Activated CD4-positive, alpha-beta memory T cell treated with anti-CD3 and anti-CD28 coated beads, Interleukin-2, amount 10 ng/mL, durations not matched to agents 7 days and 5 days (primary cell): ENCODE measurements at places on chromosomes 1 and 21. TPM values are rescaled to one million over a fixed set of nuclear protein-coding genes. Genes with fewer than 3 reads are reported as not detected.

CFHR3 gene
- total RNA-seq: not detected

FMO4 gene
- 1.8 TPM for total RNA-seq

ZNF695 gene
- 0.43 TPM for total RNA-seq

FAM72C gene
- total RNA-seq: 21.0 TPM

RBM34 gene
- 95.7 TPM for total RNA-seq

CLEC20A gene
- total RNA-seq: not detected

MINDY1 gene
- total RNA-seq: 19.9 TPM

DDAH1 gene
- not detected for total RNA-seq

TPTE gene
- total RNA-seq: not detected

PTPRU gene
- total RNA-seq: 0.68 TPM

IRF6 gene
- 0.25 TPM for total RNA-seq

PDZK1 gene
- not detected for total RNA-seq

BMP8A gene
- not detected for total RNA-seq

COL11A1 gene
- total RNA-seq: not detected

DEGS1 gene
- 69.5 TPM for total RNA-seq

MARK1 gene
- not detected for total RNA-seq

TDRD10 gene
- total RNA-seq: not detected

NT5C1A gene
- total RNA-seq: not detected

DNA sequence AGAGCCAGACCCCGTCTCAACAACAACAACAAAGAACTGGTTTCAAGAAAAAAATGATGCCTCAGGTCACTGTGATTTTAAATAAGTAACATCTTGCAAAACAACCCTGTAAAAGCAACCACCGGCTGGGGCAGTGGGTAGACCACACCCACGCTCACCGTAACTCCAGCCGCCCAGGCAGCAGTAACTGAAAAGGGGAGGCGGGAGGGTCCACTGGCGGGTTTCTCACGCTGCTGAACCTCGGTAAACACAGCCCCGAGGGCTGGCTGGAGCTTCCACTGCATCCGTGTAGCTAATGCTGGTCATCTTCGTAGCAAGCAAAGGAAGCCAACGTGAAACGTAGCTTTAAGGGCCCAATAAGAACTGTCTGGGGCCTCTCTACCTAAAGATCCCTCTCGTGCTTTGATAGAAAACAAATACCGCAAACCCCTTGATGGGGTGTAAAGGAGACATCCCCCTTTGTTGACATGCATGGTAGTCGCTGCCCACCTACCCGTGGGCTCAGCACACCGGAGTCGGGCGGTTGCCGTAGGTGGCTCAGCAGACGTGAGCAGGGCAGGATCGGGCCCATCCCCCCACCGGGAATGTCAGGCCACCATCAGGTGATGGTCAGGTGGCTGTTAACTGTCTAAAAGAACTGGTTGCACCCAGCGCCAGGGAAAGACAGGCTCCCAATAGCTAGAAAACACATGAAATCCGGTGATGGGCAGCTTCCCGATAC lies 4.2 kb downstream of the C1orf159 start:
- DNase-seq: no peak
- H3K4me1 ChIP-seq: peaks cover 14% of the 10 kb centered on the region
- no peaks in the 10 kb centered on the region for H3K27me3 ChIP-seq
- H3K4me3 ChIP-seq: no peak overlapping the region

- no peaks in the 10 kb centered on the region for H3K36me3 ChIP-seq
- DNase-seq: no peak
- peaks cover 7% of the 10 kb centered on the region for H3K27me3 ChIP-seq
- H3K4me1 ChIP-seq: no peaks in the 10 kb centered on the region
- no peak overlapping the region for H3K4me3 ChIP-seq
- no peak overlapping the region for H3K27ac ChIP-seq
Measured at GRCh38 chr1:231073331-231073730, 33.3 kb upstream of the FAM89A start.

- H3K4me3 ChIP-seq: no peak overlapping the region
- DNase-seq: no peak
- peaks cover 3% of the 10 kb centered on the region for H3K27me3 ChIP-seq
- no peak overlapping the region for H3K27ac ChIP-seq
Measured at GRCh38 chr1:165068741-165069140, 287.8 kb downstream of the LMX1A start.

GRCh38 chr1:24189528-24189927 lies 2.4 kb upstream of the IFNLR1 start:
- H3K27ac ChIP-seq: peak overlapping the region; percentile 94
- peaks cover 4% of the 10 kb centered on the region for H3K27me3 ChIP-seq
- no peak overlapping the region for H3K4me3 ChIP-seq
- H3K4me1 ChIP-seq: peaks cover 68% of the 10 kb centered on the region
- H3K36me3 ChIP-seq: peaks cover 16% of the 10 kb centered on the region

DNA sequence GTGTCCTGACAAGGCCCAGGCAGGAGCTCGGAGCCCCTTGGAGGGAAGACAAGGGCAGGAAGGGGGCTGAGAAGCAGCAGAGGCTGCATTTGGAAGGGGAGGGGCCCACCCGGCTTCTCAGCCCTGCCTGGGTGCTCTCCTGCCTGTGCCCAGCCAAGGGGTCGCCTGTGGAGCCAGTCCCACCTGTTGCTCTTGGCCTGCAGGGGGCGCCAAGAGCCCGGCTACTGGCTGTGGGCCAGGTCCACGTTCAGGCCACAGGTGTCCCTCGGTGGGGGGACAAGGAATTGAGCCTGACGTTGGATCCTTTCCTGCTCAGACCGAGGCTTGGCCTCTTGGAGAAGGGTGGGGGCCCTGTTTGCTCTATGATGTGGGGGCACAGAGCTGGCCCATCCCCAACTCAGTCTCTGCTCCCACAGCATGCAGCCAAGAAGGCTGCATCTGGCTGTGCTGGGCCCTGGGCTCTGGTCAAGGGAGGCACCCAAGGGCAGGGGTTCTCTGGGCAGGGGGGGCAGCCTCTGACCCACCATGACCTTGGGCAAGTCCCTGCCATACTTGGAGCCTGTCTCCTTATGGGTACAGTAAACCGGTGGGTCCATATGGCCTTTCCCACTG lies 10.9 kb downstream of the WNT4 start:
- H3K27ac ChIP-seq: no peak overlapping the region
- no peaks in the 10 kb centered on the region for H3K36me3 ChIP-seq
- H3K4me1 ChIP-seq: no peaks in the 10 kb centered on the region
- peak; percentile 62 for DNase-seq

GRCh38 chr1:63269571-63269970 lies 52.8 kb upstream of the FOXD3 start:
- no peak overlapping the region for H3K4me3 ChIP-seq
- no peaks in the 10 kb centered on the region for H3K4me1 ChIP-seq
- H3K27me3 ChIP-seq: peaks cover 3% of the 10 kb centered on the region
- no peak overlapping the region for H3K27ac ChIP-seq

GRCh38 chr1:27148591-27148990 lies 6.3 kb downstream of the SLC9A1 start:
- H3K36me3 ChIP-seq: peaks cover 16% of the 10 kb centered on the region
- H3K27me3 ChIP-seq: no peaks in the 10 kb centered on the region
- H3K4me3 ChIP-seq: no peak overlapping the region

GRCh38 chr1:21693732-21694131 lies 24.6 kb upstream of the RAP1GAP start:
- H3K4me1 ChIP-seq: peaks cover 3% of the 10 kb centered on the region
- no peak overlapping the region for H3K4me3 ChIP-seq
- H3K36me3 ChIP-seq: peaks cover 55% of the 10 kb centered on the region
- no peaks in the 10 kb centered on the region for H3K27me3 ChIP-seq

GRCh38 chr21:31283025-31283424 lies 61.0 kb downstream of the TIAM1 start:
- DNase-seq: no peak
- H3K4me3 ChIP-seq: no peak overlapping the region
- H3K27me3 ChIP-seq: no peaks in the 10 kb centered on the region
- peak overlapping the region; percentile 0 for H3K27ac ChIP-seq
- peaks cover 18% of the 10 kb centered on the region for H3K36me3 ChIP-seq
- peaks cover 27% of the 10 kb centered on the region for H3K4me1 ChIP-seq

GRCh38 chr21:42835611-42836401 lies 43.5 kb downstream of the WDR4 start:
- H3K36me3 ChIP-seq: peaks cover 6% of the 10 kb centered on the region
- DNase-seq: peak; percentile 9
- no peak overlapping the region for H3K27ac ChIP-seq
- peaks cover 4% of the 10 kb centered on the region for H3K27me3 ChIP-seq
- H3K4me3 ChIP-seq: no peak overlapping the region

DNA sequence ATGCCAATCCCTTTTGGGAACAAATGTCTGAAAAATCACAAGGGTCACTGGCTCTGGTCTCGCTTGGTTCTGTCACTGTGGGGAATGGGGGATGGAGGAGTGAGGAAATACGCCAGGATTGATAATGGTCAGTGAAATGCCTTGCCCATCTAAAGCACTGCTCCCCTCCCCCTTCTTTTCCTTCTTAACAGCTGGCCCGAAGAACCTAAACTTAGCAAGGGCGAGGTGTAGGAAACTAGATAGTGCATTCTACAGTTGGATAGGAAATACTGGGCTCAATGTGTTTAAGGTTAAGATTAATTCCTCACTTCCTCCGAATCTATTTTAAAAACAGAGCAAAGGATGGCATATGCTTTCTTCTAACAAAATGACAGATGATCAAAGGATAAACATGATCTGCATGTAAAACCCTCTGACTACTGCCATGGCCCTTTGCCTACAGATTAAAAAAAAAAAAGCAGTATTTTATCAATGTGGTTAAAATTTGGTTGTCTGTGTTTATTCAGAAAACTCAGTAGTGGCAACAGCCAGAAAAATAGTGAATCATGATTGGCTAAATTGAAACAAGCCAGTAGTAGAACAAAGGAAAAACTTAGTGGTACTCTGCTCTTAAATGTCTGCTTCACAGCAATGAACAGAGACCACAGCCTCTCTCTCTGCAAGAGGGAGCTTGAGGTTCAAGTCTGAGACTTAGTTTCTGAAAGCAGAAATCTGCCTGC lies 86.1 kb upstream of the VAV3 start:
- H3K36me3 ChIP-seq: no peaks in the 10 kb centered on the region
- no peak for DNase-seq
- peaks cover 27% of the 10 kb centered on the region for H3K4me1 ChIP-seq
- peaks cover 3% of the 10 kb centered on the region for H3K27me3 ChIP-seq

GRCh38 chr1:14759042-14759818 lies 160.7 kb downstream of the KAZN start:
- H3K27me3 ChIP-seq: no peaks in the 10 kb centered on the region
- no peaks in the 10 kb centered on the region for H3K4me1 ChIP-seq
- H3K27ac ChIP-seq: no peak overlapping the region
- H3K36me3 ChIP-seq: no peaks in the 10 kb centered on the region
- no peak for DNase-seq
- no peak overlapping the region for H3K4me3 ChIP-seq

DNA sequence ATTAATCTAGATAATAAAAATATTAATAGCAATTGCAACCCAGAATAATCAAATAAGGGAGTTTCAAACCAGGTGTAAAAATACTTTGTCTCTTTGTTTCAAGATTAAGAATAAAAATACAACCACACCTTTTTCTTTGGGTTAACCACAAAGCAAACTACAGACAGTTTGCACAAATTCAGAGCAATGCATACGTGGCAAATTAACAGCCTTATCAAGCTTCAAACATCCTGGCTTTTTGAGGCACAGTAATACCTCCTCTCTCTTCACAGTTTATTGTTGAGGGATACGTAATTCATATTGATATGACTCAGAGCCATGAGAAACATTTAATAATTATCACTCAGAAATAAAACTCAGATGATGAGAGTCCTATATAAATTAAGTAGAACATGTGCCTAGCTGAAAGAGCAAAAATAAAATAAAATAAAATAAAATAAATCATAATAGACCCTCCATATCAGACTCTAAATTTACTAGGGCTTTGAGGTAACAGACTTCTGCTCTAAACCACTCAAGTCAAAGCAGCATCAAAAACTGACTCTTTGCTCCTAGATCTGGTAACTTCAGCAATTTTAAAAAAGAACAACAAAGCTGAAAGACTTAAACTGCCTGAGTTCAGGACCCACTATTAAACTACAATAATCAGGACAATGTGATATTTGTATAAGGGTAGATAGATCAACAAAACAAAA lies 11.4 kb downstream of the EDEM3 start:
- peaks cover 66% of the 10 kb centered on the region for H3K4me1 ChIP-seq
- H3K4me3 ChIP-seq: no peak overlapping the region
- DNase-seq: no peak
- H3K36me3 ChIP-seq: peaks cover 40% of the 10 kb centered on the region
- peak overlapping the region; percentile 84 for H3K27ac ChIP-seq
- H3K27me3 ChIP-seq: no peaks in the 10 kb centered on the region

GRCh38 chr21:45087022-45087823 lies 12.8 kb downstream of the ADARB1 start:
- H3K4me3 ChIP-seq: peak overlapping the region; percentile 43
- H3K4me1 ChIP-seq: peaks cover 77% of the 10 kb centered on the region
- H3K27ac ChIP-seq: peak overlapping the region; percentile 79
- H3K27me3 ChIP-seq: no peaks in the 10 kb centered on the region

- no peaks in the 10 kb centered on the region for H3K4me1 ChIP-seq
- no peak overlapping the region for H3K27ac ChIP-seq
- H3K27me3 ChIP-seq: no peaks in the 10 kb centered on the region
- no peaks in the 10 kb centered on the region for H3K36me3 ChIP-seq
- H3K4me3 ChIP-seq: no peak overlapping the region
Measured at GRCh38 chr1:216270086-216270773, 153.0 kb downstream of the USH2A start.

DNA sequence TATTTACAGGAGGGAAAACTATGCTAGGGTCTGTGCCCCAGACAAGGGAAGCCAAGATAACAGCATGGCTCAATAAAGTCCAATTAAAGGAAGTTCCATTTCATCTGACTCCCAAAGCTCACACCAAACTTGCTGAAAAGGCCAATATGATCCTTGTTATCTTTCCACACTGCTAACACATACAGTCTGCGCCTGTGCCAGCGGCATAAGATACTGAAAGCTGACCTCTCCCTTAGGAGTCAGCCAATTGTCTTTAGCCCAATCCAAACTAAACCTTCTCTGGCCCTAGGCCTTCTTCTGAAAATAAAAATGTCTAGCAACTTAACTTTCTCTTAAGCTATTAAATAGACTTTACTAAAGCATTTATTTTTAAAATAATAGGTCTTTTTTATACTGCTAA lies 179.0 kb upstream of the PLD5 start:
- no peak for DNase-seq
- no peaks in the 10 kb centered on the region for H3K4me1 ChIP-seq
- H3K27ac ChIP-seq: no peak overlapping the region
- no peaks in the 10 kb centered on the region for H3K27me3 ChIP-seq

DNA sequence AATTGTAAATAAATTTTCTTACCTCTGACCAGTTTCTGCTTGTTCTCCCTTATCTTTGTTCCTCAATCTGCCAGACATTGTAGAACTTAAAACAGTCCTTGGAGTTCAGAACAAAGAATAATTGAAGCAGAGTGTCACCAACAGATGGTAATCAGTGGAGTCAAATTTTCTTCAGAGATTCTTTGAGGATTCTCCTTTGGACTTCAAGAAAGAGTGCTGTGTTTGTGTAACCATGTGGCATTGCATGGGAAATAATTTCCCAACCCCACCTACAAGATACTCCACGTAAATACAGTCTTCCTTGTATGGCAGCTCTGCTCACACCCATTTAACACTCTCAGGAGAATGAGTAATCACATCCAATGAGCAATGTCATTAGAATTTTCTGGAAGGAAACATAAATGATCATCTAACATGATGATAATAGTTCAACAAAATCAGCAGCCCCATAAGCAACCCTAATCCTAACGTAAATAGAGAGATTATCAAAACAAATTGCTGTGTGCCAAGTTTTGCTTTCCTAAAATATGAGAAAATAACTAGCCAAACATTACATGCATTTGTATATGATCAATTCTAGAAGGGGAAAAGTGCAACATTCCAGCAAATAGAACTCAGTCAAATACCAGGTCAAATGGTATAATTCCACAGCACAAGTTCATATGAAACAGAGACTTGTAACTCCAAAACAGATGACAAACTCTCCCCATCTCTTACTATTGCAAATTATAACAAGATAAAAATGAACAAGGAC lies 6.9 kb upstream of the DENND1B start:
- no peaks in the 10 kb centered on the region for H3K36me3 ChIP-seq
- DNase-seq: no peak
- peaks cover 23% of the 10 kb centered on the region for H3K4me1 ChIP-seq
- no peak overlapping the region for H3K4me3 ChIP-seq
- H3K27me3 ChIP-seq: no peaks in the 10 kb centered on the region
